ENCODE measurements at places on chromosomes 12 and 14.

- DNase-seq: no peak
These were observed 383.5 kb downstream of the RGS6 start for GRCh38 chr14:72315714-72316113.

- no peak for DNase-seq
These were observed 80.8 kb downstream of the RAD52 start for GRCh38 chr12:868722-869121.

DNA sequence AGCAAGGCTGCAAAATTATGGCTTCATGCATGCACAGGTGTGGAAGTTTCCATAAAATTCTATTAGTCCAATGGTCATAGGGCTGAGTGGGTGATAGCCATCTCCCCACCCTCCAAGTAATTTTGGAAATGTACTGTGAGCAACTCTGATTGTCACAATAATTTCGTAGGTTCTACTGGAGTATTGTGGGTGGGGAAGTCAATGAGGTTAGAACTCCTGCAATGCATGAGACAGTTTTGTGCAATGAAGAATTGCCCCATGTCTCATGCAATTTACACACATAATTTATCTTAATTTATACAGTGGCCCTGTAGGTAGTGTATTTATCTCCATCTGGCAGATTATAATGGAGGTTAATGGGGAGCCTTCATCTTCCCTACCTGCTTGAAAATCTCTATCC, 20.5 kb downstream of the IFNG start:
- DNase-seq: no peak

- DNase-seq: no peak
These were observed 41.6 kb downstream of the RNF34 start for GRCh38 chr12:121441555-121441954.

GRCh38 chr12:105665366-105665765, 334.9 kb downstream of the C12orf75 start:
- DNase-seq: no peak

GRCh38 chr12:108414021-108414420, 74.9 kb upstream of the CMKLR1 start:
- DNase-seq: no peak

GRCh38 chr12:102763061-102763460, 154.0 kb downstream of the PAH start:
- DNase-seq: no peak

DNA sequence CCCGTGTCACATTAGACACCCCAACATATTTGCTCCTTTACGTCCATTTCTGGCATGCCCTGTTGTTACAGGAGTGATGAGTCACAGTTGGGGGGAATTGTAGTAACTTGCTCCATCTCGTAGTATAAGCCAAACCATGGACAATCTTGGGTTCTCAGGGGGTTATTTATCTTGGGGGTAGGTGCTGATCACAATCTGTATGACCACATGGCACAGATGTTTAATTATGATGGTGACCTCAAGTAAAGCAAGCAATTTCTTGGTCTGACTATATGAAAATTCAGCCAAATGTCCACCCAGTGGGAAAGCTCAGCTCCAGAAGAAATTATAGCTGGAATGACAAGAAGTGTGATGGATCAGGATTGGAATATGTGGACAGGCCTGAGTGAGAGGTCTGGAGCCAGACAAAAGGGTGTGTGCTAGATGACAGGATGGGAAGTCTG, 32.1 kb upstream of the STON2 start:
- no peak for DNase-seq

GRCh38 chr12:132043216-132043615, 93.5 kb downstream of the EP400 start:
- no peak for DNase-seq

DNA sequence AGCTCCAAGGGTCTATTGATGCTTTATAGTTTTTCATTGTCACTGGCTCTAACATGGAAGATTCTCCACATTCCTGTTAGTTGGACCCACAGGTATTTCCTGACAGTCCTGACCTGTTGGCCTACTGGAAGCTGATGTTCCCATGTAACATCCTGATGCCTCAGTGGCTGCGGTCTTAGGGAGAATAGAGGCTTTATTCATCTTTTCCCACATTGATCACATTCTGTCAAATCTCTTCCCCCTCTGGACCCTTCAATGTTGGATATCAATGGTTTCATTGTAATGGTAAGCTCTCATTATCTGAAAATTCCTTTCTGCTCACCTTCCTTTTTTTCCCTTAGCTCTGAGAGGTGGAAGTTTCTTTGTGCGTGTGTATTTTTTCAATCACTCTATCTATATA, 280.9 kb upstream of the TBX3 start:
- no peak for DNase-seq

- DNase-seq: no peak
These were observed 128.8 kb downstream of the NDUFA12 start for GRCh38 chr12:94874518-94875302.

DNA sequence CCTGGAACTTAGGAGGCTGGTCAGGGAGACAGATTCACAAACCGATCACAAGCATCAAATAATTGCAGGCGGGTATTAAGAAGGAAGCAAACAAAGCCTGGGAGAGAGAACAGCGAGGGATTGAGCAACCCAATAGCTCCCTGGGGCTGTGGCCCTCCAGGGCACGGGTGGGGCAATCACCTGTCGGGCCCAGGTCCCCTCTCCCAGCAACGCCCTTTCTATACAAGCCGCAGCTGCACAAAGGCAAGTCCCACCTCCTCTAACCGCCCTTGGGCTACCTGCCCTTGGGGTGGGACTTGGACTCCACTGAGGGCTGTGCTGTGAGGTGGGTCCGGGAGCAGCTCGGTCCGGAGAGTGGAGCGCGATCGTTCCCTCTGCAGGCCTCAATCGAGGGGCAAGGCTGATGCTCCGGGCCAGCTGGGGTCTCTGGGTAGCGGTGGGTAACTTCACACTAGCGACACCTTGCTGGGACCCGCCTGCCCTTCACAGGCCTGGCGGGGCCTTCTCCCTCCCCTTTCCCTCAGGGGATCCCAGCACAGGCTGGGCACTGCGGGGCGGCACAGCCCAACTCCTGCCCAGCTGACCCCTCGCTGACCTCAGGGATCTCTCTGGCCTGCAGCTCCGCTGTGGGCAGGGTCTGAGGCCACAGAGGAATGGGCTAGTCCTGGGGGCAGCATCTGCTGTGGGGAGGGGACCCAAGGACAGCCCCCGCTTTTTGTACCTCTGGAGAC, 8.0 kb downstream of the PHB2 start:
- DNase-seq: no peak

DNA sequence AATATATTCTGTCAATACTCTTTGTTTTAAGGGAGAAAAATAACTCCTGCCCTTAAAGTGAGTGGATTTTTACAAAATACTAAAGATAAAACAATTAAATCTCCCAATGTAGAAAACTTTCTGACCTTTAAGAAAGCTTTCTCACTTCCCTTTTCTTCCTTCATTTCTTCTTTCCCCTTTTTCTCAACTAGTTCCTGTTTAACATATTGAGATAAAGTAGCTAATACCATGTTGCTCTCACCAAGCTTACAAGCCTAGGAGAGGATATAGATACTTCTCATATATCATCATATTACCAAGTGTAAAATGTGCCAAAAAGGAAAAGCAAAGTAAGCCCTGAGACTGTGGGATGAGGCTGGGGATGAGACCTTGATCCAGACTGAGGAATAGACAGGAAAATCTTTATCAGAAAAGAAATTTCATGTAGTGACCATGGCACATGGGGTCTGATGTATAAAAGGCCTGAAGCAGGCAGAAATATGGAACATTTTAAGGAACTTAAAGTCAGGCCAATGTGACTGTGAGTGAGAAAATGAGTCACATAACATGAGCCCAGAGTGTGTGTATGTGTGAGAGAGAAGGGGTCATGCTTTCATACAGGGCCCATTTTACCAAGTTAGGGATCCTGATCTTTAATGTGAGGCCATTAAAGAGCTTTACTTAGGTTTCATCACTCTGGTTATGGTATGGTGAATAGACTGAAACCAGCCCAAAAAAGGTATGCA, 1.6 kb upstream of the RPL10L start:
- no peak for DNase-seq

GRCh38 chr14:68178282-68178681, 358.7 kb downstream of the RAD51B start:
- DNase-seq: no peak

GRCh38 chr12:15712823-15713660, 76.1 kb downstream of the EPS8 start:
- DNase-seq: no peak

DNA sequence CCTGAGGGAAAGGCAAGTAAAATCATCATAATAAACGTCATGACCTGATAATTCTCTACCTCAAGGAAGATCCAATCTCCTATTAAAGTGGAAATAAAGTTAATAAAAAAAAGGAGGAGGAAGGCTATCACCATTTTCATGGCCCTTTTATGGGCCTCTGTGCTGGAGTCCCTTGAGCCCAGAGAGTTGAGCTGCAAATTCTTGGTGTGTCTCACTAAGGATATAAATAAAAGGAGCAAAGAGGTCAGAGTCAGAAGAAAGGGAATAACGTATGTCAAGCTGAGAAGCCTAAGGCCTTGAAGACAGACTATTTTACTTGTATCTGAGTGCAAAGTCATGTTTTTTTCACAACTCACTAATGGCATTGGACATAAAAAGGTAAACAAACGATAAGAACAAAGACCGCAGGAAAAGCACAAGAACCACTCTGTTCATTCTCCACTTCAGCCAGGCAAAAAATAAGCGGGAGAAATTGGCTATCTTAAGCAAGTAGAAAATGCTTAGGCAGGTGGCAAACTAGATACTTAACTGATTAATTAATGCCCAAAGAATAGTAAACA, 12.0 kb upstream of the SMIM10L1 start:
- no peak for DNase-seq

GRCh38 chr12:52274521-52275120, at the start of gene KRT86:
KRT86 (plus strand) TSS chr12:52274645; CDS start chr12:52301917, 27,272 bp downstream.
- DNase-seq: no peak

GRCh38 chr12:20370866-20371519, 2.7 kb downstream of the PDE3A start:
- no peak for DNase-seq

DNA sequence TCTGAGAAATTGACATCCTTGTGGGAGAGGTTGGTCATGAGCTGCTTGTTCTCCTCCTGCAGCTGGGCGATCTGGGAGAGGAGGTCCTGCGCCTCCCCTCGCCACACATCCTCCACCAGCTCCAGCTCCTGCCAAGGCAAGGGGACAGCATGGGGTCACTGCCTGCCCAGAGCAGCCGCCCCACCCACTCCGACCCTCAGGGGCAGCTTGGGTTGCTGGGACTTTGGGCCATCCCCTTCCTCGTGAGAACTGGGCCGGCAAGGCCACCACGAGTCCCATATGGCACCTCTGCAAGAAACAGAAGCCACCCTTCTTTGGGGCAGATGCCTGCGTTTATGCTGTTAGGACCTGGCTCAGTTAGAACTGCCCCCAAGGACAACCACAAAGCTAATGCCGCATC, 10.0 kb downstream of the RILPL1 start:
- DNase-seq: no peak

DNA sequence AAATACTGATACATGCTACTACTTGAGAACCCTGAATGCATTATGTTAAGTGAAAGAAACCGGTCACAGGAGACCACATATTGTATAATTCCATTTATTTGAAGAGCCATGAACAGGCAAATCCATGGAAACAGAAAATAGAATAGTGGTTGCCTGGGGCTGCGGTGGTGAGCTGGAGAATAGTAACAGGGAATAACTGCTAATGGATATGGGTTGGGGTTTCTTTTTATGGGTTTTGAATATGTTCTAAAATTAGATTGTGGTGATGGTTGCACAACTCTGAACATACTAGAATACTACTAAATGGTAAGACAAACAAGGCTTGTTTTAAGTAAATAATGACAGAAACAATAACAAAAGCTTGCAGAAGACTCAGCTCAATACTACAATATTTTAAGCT, 293.0 kb downstream of the BTG1 start:
- no peak for DNase-seq

GRCh38 chr12:104381731-104382480, 74.8 kb upstream of the CHST11 start:
- DNase-seq: peak; percentile 66

DNA sequence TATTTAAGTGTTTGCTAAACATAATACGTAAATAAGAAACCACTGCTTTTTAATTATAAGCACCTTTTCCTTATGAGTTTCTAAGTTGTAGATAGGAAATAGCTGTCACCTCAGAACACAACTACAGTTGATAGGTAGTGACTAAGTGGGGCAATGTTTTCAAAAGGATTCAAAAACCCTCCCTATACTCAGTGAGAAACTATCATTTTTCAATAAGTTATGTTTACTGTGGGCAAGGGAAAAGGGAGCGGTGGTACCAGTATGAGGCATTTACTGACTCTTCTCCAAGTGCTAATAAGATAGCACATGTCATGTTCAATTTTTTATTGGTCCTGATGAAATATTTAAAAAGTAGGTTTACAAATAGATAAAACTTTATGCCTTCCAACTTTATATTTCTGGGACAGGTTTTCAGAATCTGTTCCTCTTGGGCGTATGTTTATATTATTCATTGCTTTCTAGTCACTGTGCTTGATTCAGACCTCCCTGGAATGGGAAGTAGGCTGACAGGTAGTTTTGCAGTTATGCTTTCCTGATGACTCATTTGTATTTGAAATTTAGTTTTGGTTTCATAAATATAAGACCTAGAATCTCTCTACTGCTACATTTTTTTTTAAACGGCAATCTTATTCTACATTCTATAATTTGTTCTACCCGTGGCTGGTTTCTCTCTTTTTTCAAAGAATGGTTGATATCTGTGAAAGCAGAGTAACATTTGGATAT, 153.1 kb downstream of the TMEM117 start:
- DNase-seq: no peak

DNA sequence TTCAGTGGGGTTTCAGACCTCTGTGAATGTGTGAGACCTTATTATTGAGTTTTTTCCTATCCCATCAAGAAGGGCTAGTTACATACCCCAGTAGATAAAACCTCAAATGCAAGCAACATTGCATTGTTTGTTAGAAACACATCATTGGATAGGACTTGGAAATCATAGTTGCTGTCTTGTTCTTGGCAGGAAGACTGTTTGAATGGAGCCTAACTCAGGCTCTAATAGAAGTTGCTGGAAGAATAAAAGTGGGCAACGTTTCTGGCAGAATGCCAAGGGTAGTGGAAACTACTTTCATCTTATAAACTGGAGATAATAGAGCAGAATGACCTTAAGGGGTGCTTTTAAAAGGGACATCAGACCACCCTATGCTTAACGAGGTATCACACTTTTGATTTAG, 9.9 kb upstream of the PTHLH start:
- no peak for DNase-seq
